ENCODE measurements at places on chromosomes 12 and 14.

- DNase-seq = peak; percentile 59
These were observed 31.2 kb upstream of the USP44 start for GRCh38 chr12:95582230-95583058.

- no peak for DNase-seq
These were observed 97.4 kb downstream of the KICS2 start for GRCh38 chr12:64124511-64125197.

GRCh38 chr14:67738740-67739504 is 37.2 kb downstream of the RDH12 start:
- no peak for DNase-seq

GRCh38 chr14:95834496-95834895 is 42.1 kb upstream of the TUNAR start:
- DNase-seq = no peak

- no peak for DNase-seq
These were observed 198.9 kb downstream of the ADGRD1 start for GRCh38 chr12:131152587-131152986.

DNA sequence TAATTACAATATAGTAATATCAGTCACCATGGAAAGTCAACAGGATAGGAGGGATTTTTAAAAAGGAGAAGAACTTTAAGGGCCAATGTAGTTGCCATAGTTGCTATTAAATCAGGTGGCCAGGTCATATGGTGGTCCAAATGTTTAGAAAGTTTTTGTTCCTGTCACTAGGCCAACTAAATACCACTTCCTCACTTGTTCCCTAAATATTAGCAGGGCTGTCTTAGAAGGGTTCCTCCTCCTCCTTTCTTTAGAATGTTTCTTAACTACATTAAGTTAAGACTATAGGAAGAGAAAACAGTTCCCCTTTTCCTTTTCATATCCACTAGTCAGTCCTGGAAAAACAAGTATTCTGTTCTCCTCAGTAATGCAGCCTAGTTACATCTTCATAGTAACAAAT is 50.3 kb downstream of the MON2 start:
- DNase-seq = no peak

GRCh38 chr12:117718559-117718958 is 250.2 kb downstream of the KSR2 start:
- DNase-seq = peak; percentile 6

DNA sequence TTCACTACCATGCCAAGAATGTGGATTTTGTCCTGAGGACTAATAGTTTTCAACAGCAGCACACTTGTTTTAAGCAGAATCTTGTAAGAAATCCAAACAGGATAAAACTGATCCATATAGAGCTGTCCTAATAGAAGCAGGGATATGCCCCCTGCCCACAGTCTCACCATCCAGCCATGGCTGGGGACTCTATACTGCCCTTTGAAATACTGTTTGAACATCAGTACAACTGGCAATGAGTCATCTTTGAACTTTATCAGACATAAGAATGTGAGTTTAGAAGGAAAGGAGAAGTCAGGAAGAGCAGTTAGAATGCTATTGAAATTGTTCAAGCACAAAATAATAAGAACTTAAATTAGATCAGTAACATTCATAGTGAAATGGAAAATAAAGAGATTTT is 3.8 kb upstream of the C12orf42 start:
- DNase-seq = no peak

GRCh38 chr14:28323951-28324741 is 442.4 kb upstream of the FOXG1 start:
- no peak for DNase-seq

GRCh38 chr14:62409169-62409568 is 636.1 kb downstream of the KCNH5 start:
- DNase-seq = no peak

GRCh38 chr14:23421594-23421993 is 13.5 kb upstream of the MYH6 start:
- no peak for DNase-seq

DNA sequence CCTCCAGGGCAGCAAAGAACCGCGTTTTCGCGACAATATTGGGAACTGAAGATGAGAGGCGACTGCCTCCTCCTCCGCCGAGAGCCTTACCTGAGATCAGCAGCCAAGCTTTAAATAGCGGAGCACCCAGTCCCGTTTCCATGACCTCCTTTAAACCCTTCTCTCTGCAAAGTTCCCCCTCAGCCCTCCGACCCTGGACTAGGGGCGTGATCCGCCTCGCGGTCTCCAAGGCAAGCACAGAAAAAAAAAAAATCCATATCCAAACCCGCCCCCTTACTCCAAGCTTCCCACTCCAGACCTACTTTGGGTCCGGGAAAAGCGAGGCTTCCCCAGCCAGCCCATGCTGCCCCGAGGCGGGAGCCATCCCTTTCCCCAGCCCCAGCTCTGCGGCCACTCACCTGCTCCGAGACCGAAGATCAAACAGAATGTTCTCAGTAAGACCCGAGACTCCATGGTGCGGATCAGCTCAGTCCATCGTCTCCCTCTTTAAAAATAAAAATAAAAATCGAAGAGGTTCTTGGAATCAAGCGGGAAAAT is 630 bp downstream of the NELL2 start:
- peak; percentile 59 for DNase-seq

DNA sequence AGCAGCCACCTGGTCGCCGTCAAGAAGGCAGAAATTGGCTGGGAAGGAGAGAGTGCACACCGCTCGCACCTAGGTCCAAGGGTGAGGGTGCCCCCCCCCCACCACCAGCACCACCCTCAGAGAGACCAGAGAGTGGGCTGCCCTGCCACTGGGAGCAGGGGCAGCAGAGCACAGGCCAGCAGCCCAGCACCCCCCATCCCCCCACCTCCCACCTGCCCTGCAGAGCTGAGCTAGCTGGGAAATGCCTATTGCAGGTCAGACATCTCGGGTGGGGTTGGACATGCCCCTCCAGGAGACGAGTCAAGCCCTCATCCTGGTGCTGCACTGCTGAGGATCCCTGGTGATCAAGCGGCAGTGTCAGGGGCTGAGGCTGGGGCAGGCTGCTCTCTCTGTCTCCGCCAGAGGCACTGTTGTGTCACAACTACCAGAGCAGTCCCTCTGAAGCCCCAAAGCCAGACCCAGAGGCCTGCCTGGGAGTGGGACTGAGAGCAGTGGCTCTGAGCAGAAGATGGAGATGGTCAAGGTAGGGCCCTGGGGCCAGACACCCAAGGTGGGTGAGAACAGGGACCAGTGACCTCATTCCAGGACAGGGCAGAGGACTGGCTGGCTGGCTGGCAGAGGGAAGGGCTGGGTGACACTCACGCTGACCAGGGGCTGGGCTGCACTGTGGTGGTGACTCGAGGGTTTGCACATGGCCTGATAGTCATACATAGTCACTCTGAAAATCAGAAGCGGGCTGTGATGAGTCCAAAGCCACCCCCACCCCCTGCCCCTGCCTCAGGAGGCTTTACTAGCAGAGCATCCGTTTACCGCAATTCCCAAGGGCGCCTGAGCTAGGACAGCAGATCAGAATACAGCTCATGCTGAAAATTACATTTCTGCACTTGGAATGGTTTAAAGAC is 19.7 kb upstream of the LRTM2 start:
- no peak for DNase-seq

DNA sequence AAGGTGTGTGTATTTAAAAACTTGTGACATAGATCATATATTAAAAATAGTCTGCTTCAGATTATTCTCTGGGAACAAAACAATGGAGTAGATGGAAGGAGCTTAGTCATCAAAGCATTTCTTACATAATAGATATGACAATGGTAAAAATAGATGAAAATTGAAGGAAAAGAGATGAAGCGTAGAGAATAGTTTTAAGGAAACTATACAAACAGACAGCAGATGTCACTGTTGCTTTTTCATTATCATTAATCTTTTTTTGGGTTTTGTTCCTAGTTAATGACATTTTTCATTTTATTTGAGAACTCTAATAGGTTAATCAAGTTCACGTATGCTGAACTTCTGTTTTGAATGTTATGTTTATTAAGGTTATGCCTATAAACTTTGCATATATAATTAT is 149.2 kb upstream of the FBXO33 start:
- DNase-seq = no peak

- DNase-seq = no peak
These were observed 2.3 kb upstream of the TRAFD1 start for GRCh38 chr12:112122823-112123690.

DNA sequence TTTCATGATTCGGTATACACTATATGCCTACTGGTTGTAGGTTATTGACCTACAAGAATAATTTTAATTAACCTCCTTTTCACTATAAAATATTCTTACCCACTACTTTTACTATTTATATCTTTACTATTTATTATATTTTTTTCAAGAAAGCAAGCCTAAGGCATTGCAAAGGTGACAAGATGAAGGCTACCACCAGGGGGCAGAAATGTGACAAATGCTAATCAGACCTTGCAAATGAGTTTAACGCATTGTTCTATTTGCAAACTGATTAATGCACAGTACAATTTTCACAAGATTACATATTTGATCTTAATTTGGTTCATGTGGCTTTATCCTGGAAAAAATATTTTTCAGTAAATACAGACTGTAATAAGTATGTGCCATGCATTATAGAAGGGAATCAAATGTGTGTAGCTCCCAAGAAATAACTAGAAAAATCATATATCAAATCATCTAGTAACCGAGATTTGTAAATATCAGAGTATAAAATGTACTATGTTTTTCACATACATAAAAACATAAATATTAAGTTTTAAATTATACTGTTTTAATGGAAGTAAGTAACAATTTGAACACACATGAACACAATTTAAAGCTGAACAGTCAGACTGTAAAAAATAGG is 107.0 kb downstream of the ADAMTS20 start:
- DNase-seq = peak; percentile 55

- no peak for DNase-seq
These were observed 42.9 kb downstream of the MIA2 start for GRCh38 chr14:39276579-39277114.
